ENCODE measurements at places on chromosomes 7 and 10.

DNA sequence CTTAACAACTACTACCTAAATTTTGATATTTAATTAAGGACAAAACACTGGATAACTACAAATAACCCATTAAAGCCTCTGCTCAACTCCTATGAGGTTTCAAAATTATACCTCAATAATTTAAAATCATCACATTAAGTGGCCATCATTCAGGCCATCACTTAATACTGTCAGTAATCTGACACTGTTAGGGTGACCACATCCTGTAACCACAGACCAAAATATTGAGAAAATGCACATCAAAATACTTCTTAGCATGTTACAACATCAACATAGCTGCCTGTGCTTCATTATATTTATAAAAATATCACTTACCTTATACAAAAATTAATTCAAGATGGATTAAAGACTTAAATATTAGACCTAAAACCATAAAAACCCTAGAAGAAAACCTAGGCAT, 23.3 kb downstream of the SEM1 start:
- DNase-seq, result no peak

DNA sequence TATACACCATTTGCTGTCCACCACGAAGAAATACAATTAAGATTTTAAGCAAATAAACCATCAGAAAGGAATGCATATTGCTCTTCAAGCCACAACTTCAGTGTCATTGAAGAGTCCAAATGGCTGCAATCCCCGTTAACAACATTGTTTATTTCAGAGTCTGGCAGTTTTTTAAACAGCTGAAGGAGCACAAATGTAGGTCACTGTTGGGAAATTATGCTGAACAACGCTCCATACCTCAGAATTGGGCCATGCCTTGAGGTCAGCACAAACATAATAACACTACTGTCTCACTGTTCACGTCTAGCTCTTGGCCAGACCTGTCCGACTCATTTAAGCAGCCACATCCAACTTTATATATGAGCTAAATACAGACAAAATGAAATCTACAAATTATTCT, 453.9 kb upstream of the GHITM start:
- no peak for DNase-seq

- no peak for DNase-seq
Measured at GRCh38 chr10:98268694-98269431, 869 bp upstream of the LOXL4 start.

DNA sequence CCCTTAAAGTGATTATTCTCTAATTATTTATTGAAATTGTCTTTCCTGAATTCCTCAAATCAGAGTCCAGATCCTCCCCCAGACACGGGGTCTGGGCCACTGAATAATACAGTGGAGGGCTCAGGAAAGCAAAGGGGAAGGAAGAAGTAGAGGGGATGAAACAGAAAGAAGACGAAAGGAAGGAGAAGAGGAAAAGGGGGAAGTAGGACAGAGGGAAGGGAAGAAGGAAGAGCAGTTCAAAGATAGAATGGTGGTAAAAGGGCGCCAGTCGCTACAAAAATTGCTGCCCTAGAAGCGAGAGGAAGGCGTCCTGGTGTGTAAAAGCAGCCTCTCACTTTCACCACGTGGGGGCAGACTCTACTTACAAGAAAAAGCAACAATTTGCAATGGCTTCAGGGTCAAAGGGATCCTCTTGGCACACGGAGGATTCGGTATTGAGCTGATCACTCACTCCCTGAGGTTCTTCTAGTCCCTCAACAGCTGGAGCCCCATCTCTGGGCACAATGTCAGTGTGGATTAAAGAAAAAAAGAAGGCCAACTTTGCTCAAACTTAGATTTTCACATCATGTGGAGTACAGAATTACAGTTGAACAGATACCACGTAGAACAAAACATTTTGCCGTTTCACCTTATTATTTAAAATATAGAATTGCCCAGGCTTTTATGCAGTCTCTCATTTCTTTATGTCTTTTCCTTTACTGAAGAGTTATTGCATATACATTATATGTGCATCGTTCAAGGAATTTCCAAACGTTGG, 31.4 kb upstream of the NPVF start:
- no peak for DNase-seq

DNA sequence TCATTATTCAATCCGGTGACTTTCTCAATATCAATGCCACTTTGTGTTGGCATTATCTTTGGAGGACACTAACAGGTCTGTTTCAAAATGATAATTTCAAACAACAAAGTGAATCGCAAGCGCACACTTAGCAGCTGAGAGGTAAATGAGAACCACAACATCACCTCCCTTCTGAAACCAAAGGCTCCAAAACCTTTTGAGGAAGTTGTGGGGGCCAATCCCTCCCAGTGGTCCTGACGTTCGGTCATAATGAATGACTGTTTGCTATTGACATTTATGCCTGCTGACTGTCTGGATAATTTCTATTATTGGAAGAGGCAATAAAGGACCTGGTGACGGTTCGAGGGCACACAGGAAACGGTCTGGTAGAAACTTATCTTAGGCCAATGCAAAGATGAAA, 1.8 kb downstream of the ADARB2 start:
- no peak for DNase-seq

GRCh38 chr10:77398558-77398957, 239.1 kb downstream of the KCNMA1 start:
- no peak for DNase-seq

- DNase-seq, result no peak
Measured at GRCh38 chr7:136027160-136027559, 50.0 kb upstream of the MTPN start.

GRCh38 chr7:42192851-42193461, 44.1 kb downstream of the GLI3 start:
- DNase-seq, result no peak

DNA sequence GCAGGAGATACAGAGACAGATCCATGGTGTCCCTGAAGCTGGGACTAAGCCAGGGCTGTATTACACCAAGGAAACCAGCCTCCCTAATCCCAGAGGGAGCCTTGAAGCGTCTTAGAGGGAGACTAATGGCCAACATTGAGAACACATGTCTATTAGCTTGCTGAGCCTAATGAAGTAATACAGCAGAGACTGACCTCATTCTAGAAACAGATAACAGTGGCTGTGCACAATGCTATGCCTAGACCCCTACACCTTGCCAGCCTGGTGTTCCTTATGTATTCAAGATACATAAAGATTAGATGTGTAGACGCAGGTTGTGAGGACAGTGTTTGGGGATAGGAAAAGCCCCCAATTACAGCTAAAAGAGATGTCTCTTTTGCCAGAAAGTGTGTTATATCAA, 19.1 kb downstream of the GRM8 start:
- DNase-seq, result no peak

- DNase-seq, result no peak
Measured at GRCh38 chr10:125409756-125410155, 249.4 kb upstream of the CTBP2 start.

DNA sequence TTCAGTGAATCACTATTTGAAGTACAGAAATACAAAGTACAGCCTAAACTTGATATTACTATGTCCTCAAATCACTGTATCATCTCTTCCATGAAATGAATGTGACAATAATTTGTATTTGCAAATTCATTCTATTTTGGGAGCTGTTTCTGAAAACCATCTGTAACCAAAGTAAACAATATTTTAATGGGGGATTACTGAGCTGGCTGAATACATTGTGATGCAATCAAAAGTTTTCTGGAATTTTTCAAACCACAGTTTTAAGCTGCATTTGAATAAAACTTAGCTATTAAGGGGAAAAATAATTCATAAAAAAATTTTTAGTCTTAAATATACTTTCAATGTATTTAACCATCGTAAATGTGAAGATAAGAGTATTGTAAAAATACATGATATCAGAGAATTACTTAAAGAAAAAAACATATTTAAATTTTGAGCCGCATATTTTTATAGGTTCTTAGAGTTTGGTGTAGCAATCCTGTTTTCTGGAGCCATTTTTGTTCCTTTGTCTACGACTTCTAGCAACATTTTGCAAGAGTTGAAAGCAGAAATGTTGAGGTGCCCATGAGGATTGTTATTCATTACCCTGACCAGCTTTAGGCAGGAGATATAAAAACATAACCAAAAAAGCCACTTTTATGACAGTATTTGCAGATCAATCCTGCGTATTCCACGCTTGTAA, 45.9 kb upstream of the AGMO start:
- no peak for DNase-seq

- no peak for DNase-seq
Measured at GRCh38 chr7:18639711-18640110, 144.2 kb downstream of the HDAC9 start.

- no peak for DNase-seq
Measured at GRCh38 chr10:127999297-128000129, 92.6 kb downstream of the PTPRE start.

GRCh38 chr7:146826329-146826728, 709.7 kb downstream of the CNTNAP2 start:
- no peak for DNase-seq

DNA sequence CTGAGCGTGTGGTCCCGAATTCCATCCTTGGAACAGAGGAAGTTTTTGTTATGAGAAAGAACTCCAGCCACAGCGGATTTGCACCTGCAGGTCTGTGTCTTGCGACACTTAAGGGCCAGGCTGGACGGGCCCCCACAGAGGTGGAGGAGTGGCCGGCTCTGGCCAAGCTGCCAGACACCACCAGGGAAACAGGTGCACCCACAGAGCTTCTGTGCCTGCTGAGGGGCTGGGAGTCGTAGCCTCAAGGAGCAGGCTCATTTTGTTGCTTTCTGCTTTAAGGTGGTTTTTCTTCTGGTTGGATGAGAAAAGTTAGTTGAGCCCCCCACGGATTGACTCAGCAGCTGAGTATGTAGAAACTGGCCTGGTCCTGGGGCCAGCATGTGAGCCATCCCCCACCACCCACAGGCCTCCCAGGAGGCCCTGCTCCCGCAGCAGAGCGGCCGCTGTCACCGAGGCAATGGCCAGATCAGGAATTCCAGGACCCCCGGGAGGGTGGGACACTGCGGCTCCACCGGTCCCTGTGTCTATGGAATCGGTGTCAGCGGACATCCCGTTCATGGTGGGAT, 41.9 kb downstream of the NKX6-2 start:
- no peak for DNase-seq

GRCh38 chr7:104848138-104848990, 165.6 kb upstream of the KMT2E start:
- no peak for DNase-seq

DNA sequence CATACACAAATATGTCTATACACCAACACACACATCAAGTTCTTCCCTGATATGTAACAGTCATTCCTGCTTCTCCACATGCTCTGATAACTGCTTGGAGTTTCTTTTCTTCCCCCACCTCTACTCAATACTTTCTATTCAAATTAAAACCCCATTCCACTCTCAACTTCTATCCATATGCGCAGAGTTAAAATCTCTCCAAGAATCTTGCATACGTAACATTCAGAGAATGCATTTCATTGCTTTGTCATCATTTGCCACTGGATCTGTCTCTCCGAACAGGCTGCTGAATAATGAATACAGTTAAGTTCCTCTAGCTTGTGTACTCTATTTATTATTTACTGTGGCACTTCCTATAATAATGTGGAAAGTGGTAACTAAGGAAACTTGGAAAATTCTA, 68.8 kb downstream of the DGKB start:
- DNase-seq, result no peak

DNA sequence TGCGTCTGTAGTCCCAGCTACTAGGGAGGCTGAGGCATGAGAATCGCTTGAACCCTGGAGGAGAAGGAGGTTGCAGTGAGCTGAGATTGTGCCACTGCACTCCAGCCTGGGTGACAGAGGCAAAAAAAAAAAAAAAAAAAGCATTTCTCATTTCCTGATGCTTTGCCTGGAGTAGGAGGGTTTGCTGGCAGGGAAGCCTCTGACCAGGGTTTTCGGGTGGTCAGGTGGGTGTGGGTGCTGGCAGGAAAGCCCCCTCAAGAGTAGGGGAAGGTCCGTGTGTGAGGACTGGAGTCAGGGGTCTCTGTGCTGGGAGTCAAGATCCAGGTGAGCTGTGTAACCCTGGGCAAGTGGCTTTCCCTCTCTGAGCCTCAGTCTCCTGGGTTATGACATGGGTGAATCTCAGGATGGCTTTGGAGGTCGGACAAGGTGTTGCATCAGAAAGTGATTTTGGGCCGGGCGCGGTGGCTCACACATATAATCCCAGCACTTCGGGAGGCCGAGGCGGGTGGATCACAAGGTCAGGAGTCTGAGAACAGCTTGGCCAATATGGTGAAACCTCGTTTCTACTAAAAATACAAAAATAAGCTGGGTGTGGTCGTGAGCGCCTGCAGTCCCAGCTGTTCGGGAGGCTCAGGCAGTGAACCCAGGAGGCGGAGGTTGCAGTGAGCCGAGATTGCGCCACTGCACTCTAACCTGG, 3.2 kb downstream of the AMZ1 start:
- no peak for DNase-seq

- DNase-seq, result no peak
Measured at GRCh38 chr7:108589874-108590273, 20.2 kb downstream of the DNAJB9 start.

- no peak for DNase-seq
Measured at GRCh38 chr7:108079276-108079647, 50.9 kb downstream of the LAMB4 start.

DNA sequence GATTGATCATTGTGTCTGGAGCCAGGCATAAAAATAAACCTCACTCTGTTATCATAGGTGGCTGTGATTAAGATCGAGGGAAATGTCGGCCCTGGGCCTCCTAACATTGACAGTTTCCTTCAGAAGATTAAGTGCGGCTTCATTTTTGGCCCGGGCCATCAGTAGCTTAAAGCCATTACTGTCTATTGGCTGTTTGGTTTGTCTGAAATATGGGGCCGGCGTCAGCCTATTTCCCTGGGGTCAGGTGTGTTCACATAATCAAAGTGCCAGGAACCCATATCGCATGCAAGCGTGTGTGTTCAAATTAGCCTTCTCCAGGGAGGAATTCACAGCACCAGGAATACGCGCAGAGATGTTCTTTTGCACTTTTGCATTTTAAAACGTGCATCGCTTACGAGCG, 114.7 kb downstream of the CUX1 start:
- DNase-seq, result no peak

DNA sequence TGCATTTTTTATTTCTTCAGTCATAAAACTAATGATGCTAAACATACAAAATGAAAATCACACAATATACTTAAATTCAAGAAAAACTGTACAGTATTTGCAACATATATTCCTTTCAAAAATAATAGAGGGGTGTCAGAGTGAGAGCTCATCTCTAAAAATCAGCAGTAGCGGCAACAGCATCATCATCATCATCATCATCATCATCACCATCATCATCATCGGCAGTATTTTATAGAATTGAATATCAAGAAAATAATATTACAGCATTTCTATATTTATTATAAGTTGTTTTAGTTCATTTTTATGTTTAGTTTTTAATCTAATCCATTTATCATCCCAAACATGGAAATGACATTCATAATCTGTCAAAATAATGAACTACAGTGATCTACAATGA, 67.4 kb upstream of the PPP1R3A start:
- DNase-seq, result no peak

- DNase-seq, result no peak
Measured at GRCh38 chr7:55502124-55502857, 70.0 kb downstream of the VOPP1 start.

- DNase-seq, result no peak
Measured at GRCh38 chr10:88879534-88880281, at the start of gene STAMBPL1. Gene STAMBPL1 (plus strand): TSS chr10:88880245. CDS start chr10:88901709, 21,464 bp downstream.

DNA sequence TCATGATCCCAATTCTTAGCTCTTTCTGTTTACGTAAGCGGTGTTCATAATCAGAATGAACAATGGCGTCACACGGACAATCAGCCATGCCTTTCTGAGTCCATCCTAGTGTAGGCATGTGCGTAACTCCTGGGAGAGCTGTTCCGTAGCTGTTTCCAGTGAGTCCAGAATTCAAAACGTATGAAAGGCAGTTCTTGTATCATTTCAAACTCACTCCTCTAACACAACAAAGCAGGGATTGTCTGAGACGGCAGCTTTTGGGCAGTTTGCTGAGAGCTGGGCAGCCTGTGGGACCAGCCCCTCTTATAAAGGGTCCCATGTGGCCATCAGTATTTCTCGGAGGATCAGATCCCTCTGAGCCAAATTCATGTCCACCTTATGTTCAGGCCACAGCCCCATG, 43.4 kb downstream of the PSPH start:
- DNase-seq, result no peak

Measured in SIG-M5 (cell line).